Stimulated activated CD8-positive, alpha-beta memory T cell treated with anti-CD3 and anti-CD28 coated beads, Interleukin-7, amount 100 ng/mL, for 4 hours (primary cell): ENCODE measurements at places on chromosomes 2 and 18.

GRCh38 chr2:207338220-207338607 lies 172.5 kb upstream of the KLF7 start:
- DNase-seq: no peak

DNA sequence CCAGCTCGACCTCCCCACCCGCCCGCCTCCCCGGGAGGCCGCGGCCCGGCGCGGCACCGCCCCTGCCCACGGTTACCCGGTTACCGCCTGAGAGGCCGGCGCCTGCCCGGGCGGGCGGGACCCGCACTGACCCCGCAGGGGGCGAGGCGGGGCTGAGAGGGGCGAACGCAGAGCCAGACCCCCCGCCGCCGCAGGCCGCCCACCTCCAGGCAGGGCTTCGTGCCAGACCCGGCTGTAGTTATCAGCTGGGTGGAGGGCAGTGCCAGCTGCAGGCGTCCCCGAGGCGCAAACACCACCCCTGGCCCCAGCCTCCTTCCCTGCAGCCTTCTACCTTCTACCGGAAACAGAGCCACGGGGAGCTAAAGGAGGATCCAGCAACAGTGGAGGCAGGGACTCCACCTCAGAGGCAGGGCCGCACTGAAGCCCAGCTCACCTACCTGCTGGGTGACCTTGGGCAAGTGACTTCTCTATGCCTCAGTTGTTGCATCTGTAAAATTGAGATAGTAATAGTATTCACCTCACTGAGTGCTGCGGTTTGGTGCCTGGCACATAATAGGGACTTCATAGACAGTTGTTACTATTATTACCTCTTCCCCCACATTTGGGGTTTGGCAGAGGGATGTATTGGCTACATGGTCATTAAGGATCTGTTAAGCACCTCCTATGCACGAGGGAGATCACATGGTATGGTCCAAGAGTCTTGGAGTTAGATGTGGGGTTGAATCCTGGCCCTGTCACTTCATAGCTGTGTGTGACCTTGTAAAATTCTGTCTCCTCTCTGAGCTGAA lies 231.6 kb upstream of the SMAD2 start:
- no peak for DNase-seq

DNA sequence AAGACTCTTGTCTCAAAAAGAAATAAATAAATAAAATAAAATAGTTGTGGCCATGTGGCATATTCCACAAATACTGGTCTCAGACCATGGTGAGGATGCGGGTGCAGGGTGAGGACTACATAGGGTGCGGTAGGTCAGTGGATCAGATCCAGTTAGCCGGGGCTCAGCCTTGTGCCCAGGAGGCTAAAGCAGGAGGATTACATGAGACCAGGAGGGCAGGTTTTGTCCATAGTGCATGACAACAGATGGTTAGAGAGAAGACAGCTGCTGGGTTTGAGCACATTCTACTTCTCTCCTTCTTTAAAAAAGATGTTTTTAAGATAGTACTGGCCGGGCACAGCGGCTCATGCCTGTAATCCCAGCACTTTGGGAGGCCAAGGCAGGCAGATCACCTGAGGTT lies 12.8 kb upstream of the PSD4 start:
- DNase-seq: no peak

DNA sequence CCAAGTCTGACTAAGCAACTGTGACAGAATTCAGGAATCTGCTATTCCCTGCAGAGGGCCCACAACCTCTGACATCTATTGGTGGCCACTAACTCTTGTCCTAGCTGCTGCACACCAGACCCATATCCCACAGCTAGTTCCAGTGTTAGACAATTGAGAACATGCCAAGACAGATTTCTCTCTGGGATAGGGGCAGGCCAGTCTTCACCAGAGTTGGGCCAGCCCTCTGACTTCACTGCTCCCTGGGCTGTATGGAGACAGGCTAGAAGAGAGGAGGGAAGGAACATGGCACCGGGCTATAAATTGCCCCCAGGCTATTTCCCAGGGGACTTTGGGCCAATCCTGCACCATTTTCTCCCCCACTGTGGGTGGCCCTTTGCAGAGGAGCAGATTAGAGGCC lies 32.7 kb upstream of the CYP26B1 start:
- DNase-seq: no peak

DNA sequence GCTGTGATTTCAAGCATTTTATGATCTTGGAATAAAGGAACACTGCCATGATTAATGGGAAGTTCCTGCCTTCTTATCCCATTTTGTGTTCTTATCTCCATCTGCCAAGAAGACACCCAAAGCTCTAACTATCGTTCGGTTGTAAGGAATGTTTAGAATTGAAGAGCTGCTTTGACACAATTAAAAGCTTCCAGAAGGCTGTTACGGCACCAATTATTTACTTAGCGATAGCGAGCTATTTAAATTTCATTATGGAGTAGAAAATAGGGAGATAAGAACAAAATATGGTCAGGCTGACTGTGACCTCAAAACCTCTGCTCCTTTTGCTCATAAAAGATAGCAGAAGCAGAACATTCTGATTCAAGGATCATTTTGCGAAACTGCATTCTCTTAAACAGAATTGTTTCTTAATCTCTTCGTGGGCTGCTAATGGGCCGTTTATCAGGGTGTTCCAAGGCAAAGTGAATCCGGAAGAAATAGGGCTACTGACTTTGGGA lies 101.6 kb downstream of the SLC4A3 start:
- no peak for DNase-seq

GRCh38 chr2:105377871-105378270 lies 21.0 kb downstream of the FHL2 start:
- DNase-seq: no peak
